ENCODE measurements at places on chromosomes 4 and X.
A peak's percentile ranks its signal among the peaks of the same experiment; 100 is the strongest.

DNA sequence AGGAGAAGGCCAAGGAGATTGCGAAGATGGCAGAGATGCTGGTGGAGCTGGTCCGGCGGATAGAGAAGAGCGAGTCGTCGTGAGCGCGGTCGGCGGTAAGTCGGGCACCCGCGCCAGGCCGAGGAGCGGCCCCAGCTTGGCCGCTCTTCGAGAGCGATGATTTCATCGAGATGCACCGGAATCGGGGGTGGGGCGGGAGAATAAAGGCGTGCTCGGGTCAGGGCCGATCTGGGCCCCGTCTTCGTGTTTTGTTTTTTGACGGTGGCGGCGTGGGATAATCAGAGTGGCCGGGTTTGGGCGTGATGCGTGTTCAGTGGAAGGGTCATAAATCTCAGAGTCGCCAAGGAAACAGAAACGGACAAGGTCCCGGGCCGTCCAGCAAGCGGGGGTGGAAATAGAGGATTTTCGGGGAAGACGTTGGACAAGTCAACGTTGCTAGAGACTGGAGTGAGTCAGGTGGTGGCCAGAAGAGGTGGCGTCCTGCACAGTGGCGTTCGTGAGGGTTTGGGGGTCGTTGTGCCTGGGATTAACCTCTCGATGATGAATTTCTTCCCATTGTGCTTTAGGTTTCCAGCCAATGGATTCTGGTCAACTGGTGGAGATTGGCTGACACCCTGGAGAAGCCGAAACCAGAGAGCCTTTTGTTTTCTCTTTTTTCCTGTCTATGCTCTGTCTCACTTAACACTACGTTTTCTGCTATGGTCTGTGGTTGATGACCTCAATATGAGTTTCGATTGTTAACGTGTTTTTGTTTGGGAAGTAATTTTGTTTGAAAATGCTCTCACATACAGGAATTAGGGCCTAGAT is 882 bp downstream of the MRFAP1 start:
- DNase-seq = peak; percentile 52

DNA sequence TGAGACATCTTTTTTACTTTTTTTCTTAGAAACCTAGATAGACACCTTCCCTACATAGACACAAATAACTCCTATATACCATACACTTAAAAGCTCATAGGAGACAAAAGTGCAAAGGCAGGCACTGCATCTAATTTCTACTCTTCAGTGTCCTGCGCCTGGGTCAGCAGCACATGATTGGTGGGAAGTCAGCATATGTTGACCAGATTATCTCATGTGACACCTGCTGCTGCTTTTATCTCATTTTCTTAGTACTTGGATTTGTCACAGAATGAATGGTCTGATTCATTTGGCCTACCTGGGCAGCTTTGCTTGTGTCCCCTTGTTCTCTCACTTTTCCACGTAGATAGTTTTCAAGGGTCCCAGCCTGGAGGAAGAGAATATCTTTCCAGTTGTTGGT is 24.9 kb upstream of the LNX1 start:
- DNase-seq = no peak

- DNase-seq = no peak
Measured at GRCh38 chrX:46627062-46627461, 53.5 kb downstream of the CHST7 start.

- no peak for DNase-seq
Measured at GRCh38 chr4:138242834-138243156, 646 bp upstream of the SLC7A11 start.

DNA sequence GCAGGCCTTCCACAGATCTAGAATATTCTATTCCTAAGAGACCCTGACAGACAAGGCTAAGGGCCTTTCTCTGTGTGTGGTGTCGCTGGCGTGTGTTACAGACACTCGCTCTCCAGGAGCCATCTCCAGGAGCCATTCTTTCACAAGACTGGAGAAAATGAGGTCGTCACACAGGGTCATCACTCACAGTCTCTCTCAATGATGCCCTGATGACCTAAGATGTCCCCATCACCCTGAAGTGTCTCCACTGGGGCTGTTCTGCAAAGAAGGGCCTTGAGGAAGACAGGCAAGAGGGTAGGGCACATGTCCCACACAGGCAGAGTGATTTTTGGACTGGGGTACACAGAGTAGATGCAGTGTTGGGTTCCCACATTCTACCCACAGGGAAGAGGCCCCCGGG is 34.7 kb downstream of the ZFYVE28 start:
- DNase-seq = no peak

- DNase-seq = no peak
Measured at GRCh38 chr4:140837736-140838135, 81.6 kb upstream of the TBC1D9 start.

GRCh38 chr4:8871417-8872401 is at the start of gene HMX1:
Gene HMX1, minus strand, starts transcription at chr4:8871839. Its CDS starts 225 bp downstream, at chr4:8871614.
- DNase-seq = no peak

DNA sequence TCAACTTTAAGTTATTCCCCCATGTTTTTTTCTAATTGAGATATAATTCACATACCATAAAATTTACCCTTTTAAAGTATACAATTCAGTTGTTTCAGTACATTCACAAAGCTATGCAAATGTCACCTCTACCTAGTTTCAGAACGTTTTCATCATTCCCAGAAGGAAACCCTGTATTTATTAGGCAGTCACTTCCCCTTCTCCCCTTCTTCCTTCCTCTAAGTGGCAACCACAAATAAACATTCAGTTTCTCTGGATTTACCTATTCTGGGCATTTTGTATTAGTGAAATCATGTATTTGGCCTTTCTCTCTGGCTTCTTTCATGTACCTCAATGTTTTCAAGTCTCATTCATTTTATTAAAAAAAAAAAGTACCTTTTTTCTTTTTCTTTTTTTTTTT is 101.9 kb downstream of the TET2 start:
- DNase-seq = no peak

DNA sequence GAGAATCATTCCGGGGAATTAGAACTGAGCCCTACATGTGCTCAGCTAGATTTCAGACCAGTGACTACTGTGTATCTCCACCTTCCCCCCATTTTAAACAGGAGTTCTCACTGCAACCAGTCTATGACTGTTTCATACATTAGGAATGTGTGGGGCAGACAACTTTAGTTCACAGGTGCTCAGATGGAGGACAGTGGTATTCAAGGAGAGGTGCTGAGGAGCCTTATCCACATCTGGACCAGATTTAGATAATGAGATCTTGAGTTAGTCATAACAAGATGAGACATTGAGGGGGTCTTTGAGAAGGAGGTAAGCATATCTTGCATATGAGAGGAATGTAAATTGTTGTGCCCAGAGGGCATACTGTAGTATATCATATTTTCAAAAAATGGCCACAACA is 32.8 kb upstream of the RELL1 start:
- no peak for DNase-seq

- no peak for DNase-seq
Measured at GRCh38 chr4:11287055-11287454, 141.6 kb downstream of the HS3ST1 start.

Data from stimulated activated naive CD8-positive, alpha-beta T cell treated with anti-CD3 and anti-CD28 coated beads, Interleukin-15, Interleukin-2, amounts not matched to agents 100 U/mL and 50 U/mL, for 24 hours (primary cell).